ENCODE measurements at places on chromosomes 2 and 18. TPM values are rescaled to one million over a fixed set of nuclear protein-coding genes. Genes with fewer than 3 reads are reported as not detected.

CCDC121 gene
- 4.1 TPM for total RNA-seq

MBD5 gene
- total RNA-seq: 34.8 TPM

RAPGEF4 gene
- 10.7 TPM for total RNA-seq

GRCh38 chr18:41973983-41974382 is 18.9 kb downstream of the PIK3C3 start:
- H3K4me3 ChIP-seq: no peak overlapping the region
- no peaks in the 10 kb centered on the region for H3K27me3 ChIP-seq
- H3K4me1 ChIP-seq: peaks cover 3% of the 10 kb centered on the region
- H3K27ac ChIP-seq: no peak overlapping the region
- peaks cover 13% of the 10 kb centered on the region for H3K36me3 ChIP-seq

GRCh38 chr2:143705108-143705707 is 576.0 kb downstream of the ARHGAP15 start:
- H3K36me3 ChIP-seq: no peaks in the 10 kb centered on the region
- no peak for DNase-seq

DNA sequence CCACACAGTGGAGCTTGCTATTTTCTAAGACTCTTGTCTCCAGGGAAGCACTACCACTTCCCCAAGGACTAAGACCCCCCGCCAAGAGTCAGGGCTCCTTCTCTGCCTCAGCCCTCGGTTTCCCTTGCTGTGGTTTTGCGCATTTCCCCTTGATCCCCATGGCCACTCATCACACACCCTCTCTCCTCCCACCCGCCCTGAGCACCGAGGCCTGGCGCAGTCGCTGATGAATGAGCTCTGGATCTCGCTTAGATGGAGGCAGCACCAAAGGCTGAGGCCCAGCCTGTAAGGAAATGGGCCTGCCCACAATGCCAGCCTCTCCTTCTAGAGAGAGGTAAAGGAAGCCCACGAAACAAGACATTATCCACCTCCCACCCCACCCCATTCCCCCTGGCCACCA is 96.9 kb downstream of the TNS1 start:
- peak overlapping the region; percentile 91 for H3K27ac ChIP-seq

GRCh38 chr2:133952896-133953295 is 301.0 kb upstream of the MGAT5 start:
- no peak overlapping the region for H3K4me3 ChIP-seq
- no peak for DNase-seq

GRCh38 chr2:216615298-216616082 is 17.7 kb upstream of the IGFBP2 start:
- peaks cover 10% of the 10 kb centered on the region for H3K4me1 ChIP-seq
- H3K36me3 ChIP-seq: no peaks in the 10 kb centered on the region
- no peak overlapping the region for H3K4me3 ChIP-seq

DNA sequence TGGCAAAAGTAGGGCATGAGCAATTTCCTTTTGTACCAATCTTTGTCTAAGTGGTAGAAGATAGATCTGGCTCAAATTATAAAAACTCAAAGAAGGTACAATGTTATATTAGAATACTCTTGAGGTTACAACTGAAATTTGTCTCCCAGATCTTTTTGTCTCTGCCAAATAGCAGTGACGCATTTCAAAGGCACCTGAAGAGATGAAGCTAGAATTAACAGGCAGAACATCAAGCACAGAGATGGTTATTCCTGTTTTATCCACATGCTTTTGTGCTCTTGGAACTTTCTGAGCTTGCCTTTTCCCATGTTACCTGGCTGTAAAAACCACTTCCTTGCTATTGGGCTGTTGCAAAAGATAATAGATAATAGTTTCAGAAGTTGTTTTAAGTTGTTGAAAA is 74.3 kb downstream of the GREB1L start:
- no peaks in the 10 kb centered on the region for H3K4me1 ChIP-seq
- no peaks in the 10 kb centered on the region for H3K27me3 ChIP-seq
- no peak for DNase-seq
- H3K36me3 ChIP-seq: no peaks in the 10 kb centered on the region
- H3K4me3 ChIP-seq: no peak overlapping the region
- H3K27ac ChIP-seq: no peak overlapping the region

DNA sequence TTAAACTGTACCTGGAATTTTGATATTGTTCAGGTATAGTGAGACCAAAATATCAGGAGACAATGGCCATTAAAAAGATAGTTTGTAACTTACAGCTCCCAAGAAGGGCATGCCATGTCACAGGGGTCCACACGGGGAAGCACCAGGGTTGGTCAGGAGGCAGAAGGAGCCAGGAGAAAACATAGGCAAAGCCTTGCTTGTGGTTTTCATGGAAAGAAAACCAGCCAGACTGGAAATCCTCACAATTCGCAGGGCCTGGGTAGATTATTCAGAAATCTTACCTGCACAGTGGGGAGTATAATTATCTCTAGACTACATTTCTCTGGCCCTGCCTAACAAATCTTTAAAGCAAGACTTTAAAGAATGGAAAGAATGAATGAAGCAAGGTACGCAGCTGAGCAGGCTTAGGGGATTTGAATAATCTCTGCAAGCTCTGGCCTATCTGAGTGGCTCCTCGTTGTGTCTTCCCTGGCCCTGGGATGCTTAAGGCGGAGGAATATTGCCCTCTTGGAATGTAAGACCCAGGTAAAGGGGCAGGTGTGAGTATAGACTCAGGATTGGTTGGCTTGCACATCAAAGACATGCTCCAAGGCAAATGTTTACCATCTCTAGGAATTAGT is 66.9 kb upstream of the CDC42EP3 start:
- no peak overlapping the region for H3K27ac ChIP-seq
- H3K36me3 ChIP-seq: no peaks in the 10 kb centered on the region
- no peak for DNase-seq
- H3K4me3 ChIP-seq: no peak overlapping the region
- peaks cover 13% of the 10 kb centered on the region for H3K4me1 ChIP-seq

All from heart right ventricle (tissue), 16 donors.